ENCODE measurements at places on chromosomes 3 and 15.
A peak's percentile ranks its signal among the peaks of the same experiment; 100 is the strongest.

- no peak for DNase-seq
Measured at GRCh38 chr3:58585994-58586393, 8.8 kb upstream of the FAM107A start.

- no peak for DNase-seq
Measured at GRCh38 chr15:66746231-66746605, 44.2 kb downstream of the SMAD6 start.

DNA sequence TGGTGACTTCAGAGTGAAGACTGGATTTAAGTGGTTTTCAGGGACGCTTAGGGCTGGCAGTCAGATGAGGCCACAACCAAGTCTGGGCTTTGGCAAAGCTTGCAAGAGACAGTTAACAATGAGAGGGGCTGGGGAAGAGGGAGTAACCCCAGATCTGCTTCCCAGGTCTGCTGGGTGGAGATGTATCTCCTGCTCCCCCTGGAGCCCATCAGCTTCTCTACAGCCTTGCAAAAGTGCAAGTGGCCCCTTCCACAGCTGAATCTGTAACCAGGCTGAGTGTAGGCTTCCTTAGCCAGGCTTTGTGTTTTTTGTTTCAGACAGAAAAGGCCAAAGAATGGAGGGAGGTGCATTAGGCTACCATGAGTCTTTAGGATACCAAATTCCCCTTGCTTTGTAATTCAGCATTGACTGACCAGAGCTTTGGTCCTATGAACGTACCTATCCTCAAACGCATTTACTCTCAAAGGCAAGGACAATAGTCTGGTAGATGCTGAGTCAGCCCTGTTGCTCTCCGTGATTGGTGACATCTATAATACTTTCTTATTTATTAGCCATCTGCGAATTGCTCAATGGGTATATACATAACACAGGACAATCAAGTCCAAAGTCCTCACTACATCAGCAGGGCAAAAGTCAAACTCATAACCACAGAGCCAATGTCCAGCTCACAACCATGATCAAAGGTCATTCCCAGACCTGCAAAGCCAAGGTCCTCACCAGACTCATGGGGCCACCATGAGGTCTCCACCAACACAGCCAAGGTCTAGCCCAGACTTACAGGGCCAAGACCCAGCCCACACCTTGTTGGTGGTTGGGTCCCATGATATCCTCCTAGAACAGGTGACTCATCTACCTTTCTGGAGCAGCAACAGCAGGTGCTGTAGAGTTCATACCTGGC, 17.1 kb downstream of the CCDC13 start:
- DNase-seq, result no peak

- no peak for DNase-seq
Measured at GRCh38 chr3:61808526-61808925, 247.2 kb downstream of the PTPRG start.

GRCh38 chr3:187188931-187189330, 8.4 kb upstream of the RTP1 start:
- no peak for DNase-seq

- DNase-seq, result no peak
Measured at GRCh38 chr3:142646020-142646785, 50.0 kb downstream of the PLS1 start.

DNA sequence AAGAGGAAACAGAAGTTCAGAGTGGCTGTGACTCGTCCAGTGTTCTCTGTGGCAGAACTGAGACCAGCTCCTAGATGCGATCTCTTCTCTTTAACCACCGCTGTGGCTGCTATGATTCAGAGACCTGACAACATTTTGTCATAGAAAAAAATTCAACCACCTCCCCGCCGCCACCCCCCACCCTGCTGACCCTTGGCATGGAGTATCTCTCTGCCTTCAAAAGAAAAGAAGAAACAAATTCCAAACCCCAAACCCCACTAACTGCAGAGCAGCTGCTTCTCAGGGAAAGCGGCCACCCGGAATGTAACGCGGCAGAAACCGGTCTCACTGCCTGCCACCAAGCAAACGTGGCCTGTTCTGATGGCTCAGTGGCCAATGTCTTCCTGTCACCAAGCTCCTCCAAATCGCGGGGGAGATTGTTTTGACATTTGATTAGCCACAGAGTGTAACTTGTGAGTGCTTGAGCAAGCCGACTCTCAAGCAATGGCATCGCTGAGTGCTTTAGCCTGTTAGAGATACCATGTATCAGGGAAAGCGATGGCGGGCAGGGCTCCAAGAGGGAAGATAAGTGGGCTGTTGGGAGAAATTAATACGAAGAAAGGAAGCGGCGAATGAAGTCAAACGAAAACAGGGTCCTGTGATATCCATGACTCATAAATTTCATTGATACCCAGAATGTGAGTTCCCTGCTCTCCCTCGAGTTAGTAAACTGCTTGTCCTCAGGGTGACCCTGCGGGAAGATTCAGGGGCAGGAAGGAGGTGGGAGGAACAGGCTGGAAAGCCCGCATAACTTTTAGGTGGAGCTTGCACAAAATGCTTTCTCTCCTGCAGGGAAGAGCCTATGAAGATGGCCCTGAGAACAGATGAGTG, 44.8 kb upstream of the TLE3 start:
- DNase-seq, result peak; percentile 15
